ENCODE measurements at places on chromosomes 4 and X.

- no peak for DNase-seq
Measured at GRCh38 chrX:115053223-115053622, 35.8 kb upstream of the IL13RA2 start.

- no peak for DNase-seq
Measured at GRCh38 chr4:83503974-83504373, 19.1 kb upstream of the ABRAXAS1 start.

GRCh38 chr4:77930876-77931275 lies 68.2 kb downstream of the MRPL1 start:
- DNase-seq, result no peak

DNA sequence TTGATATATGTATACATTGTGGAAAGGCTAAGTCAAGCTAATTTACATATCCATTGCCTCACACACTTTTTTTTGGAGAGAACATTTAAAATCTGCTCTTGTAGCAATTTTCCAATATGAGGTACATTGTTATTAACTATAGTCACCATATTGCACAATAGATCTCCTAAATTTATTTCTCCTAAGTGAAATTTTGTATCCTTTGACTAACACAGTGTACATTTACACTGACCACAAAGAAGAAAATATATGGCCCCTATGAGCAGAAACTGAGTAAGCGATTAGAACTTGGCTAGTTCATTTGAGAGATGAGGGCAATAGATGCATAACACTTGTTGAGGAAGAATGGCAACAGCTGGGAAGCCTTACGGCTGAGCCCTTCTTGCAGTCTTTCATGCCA lies 20.3 kb upstream of the GUCY1B1 start:
- no peak for DNase-seq

- DNase-seq, result no peak
Measured at GRCh38 chrX:69324851-69325250, 159.6 kb upstream of the PJA1 start.

DNA sequence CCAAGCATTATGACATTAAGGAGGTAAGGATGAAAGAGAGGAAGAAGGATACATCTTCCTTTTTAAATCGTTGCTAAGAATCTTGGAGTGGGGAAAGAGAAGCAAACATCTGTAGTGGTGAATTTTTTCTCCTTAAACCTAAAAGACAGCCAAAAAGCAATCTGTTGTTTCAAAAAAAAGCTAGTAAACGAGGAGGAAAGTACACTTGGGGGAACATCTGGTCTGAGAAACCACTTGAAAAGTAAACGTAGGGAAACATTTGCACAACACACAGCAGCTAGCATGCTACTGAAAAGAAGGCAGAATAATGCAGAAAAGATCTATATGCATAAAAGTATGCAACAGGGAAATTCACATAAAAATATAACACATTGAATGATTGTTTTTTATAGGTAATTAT lies 1485.6 kb downstream of the PCDH19 start:
- DNase-seq, result no peak

DNA sequence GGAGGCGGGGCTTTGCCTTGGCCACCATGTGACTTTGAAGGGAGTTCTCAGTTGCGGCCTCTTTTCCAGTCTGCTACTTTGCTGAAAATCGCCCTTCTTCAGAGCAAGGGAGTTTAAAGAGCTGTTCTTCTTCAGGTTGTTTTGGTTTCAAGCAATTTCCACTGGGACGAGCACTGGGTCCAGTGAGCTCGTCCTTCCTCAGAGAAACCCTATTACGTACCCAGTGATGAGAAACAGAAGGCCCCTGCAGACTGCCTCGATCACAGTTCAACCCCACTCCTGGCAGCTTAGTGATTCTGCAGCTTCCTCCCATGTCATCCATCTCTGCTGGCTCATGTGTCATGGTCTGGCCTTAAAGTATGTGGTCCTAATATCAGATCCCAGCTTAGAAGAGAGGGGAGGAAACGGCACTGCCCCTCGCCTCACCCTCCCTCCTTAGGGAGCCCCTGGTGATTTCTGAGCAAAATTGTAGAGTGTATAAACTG lies 7.8 kb upstream of the FAM149A start:
- DNase-seq, result no peak

DNA sequence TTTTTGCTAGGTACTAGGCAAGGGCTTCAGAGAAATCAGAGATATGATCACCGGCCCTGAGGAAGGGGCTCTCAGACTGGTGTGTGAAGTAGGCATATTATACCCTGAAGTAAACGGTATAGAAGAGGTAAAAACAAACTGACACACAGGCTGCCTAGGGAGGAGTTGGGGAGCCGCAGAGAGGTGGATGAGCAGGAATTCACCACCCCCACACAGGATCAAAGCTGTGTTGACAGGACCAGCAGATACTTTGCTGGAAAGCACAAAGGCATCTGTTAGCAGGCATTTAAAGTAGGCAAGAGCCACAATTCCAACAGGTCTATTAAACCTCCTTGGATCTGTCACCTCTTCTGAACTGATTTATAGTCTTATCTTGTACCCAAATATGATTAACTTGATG lies 71.8 kb upstream of the GPR34 start:
- DNase-seq, result no peak

DNA sequence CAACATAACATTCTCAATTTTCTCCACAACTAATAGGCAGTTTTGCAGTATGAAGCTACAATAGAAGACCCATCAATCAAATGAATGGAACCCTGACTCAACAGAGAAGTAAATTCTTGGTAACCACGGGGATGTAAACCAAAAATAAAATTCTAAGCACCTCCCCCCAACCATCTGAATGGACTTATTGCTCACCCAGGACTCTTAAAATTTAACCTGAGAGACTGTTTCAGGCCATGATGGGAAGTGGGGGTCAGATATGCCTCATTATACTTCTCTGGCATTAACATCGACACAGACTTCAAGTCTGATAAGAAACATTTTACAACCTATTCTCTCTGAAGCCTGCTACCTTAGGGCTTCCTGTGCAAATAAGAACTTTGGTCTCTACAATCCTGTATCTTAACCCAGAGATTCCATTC lies 620.9 kb downstream of the TLL1 start:
- no peak for DNase-seq

GRCh38 chrX:5236749-5237148 lies 991.9 kb downstream of the NLGN4X start:
- no peak for DNase-seq

- no peak for DNase-seq
Measured at GRCh38 chr4:336099-336892, 1.3 kb upstream of the ZNF141 start.

All from GOT3 (cell line).